ENCODE measurements at places on chromosomes 1 and 21. TPM values are rescaled to one million over a fixed set of nuclear protein-coding genes. Genes with fewer than 3 reads are reported as not detected.

Gene SPRR4
- not detected for total RNA-seq

Gene DENND1B
- 15.3 TPM for total RNA-seq

Gene TRIM45
- 1.1 TPM for total RNA-seq

Gene WNT3A
- total RNA-seq, result not detected

Gene HES5
- total RNA-seq, result not detected

DNA sequence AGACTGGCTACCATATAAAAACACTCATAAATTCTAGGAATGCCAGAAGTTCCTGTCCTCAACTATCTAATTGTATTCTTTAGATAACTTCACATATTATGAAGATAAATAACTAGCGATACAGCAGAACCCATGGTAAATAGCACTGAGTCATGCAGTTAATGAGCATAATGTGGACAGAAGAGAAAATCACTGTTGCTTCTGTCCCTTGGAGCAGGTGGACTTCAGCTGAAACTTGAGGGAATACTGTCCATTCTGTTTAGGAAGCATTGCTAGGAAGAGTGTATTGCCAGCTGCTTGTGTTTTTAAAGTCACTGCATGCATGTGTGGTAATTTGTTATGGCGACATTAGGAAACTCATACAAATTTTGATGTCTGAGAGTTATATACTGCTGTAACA, 854.4 kb downstream of the LTN1 start:
- DNase-seq, result no peak

DNA sequence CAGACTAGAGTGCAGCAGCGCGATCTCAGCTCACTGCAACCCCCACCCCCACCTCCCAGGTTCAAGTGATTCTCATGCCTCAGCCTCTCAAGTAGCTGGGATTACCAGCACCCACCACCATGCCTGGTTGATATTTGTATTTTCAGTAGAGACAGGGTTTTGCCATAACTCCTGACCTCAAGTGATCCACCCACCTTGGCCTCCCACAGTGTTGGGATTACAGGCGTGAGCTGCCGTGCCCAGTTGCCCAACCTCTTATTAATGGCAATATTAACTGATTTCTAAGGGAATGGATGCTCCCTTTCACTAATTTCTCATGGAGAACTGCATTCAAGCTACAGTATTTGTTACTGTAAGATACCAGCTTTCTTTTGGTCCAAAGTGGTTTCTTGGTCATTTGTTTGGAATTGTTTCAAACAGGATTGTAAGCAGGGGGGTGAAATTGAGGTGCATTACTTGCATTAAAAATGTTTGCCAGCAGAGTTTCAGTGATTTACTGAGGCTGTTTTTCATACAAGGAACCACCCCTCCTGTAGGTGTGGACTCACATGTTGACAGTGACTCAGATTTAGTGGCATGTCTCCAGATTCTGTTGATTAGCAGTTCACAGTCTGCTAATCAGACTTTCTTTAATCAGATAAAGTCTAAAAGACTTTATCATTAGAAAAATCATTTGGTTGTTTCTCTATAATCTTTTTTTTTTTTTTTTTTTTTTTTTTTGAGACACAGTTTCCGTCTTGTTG, 3.9 kb upstream of the TGFBR3 start:
- no peak for DNase-seq

GRCh38 chr1:176843352-176844297, 320.9 kb downstream of the ASTN1 start:
- no peak for DNase-seq

DNA sequence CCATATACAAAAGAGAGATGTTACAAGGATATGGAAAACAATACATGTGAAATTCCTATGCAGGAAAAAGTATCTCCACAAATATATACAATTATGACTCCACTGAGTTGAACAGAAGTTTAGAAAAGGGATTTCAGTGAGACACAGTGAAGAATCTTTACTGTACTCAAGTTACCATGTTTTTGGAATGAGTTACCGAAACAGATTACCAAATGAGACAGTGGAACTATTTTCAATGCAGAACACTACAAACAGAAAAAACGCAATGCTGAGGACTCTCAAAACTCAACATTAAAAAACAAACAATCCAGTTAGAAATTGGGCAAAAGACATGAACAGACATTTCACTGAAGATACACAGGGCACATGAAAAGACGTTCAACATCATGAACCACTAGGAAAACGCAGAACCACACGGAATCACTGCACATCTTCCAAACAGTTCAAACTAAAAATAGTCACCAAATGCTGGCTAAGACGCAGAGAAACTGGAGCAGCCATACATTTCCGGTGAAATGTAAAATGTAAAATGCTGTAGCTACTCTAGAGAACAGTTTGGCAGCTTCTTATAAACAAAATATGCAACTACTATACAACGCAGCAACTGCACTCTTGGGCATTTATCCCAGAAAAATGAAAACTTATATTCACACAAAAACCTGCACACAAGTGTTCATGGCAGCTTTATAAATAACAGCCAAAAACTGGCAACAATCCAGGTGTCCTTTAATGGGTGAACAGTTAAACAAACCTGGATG, 118.7 kb downstream of the UBR4 start:
- no peak for DNase-seq

- no peak for DNase-seq
Observed at GRCh38 chr1:52096216-52096615, 40.1 kb downstream of the BTF3L4 start.

GRCh38 chr1:74834261-74834660, 101.3 kb downstream of the TYW3 start:
- no peak for DNase-seq

DNA sequence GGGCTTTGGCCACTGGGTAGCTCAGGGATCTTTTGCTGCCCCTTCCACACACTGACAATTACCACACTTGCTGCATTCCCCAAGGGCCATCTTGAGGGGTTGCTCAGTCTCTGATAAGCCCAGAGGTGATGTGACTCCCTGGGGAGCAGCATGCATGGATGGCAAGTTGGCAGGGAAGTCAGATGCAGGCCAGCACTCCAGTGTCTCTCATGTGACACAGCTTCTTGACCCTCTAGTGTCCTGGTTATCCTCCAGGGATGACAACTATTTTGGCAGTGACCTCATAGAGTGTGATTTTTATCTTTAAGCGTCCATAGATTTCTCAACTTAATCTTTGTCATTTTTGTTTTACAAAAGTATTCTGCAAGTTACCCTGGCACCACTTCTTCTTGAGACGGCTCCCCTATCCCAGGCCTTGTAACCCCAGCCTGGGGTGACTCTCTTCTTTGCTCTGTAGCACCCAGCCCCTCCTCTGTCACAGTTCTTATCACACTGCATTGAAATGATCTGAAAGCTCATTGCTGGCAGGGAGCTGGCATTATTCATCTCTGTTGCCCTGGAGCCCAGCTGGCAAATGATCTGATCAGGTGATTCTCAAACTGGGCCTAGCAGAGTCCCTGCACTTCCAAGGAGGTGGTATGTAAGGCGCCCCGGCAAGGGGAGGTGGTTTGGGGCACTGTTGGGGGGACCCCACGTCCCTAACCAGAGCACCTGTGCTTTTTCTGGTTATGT, 72.6 kb downstream of the TENT5C start:
- no peak for DNase-seq

GRCh38 chr1:199821029-199821779, 206.3 kb upstream of the NR5A2 start:
- DNase-seq, result no peak

GRCh38 chr1:9289711-9290485, 2.8 kb upstream of the SPSB1 start:
- no peak for DNase-seq
